ENCODE measurements at places on chromosomes 2 and 18.

GRCh38 chr2:4515871-4516761 is 812.7 kb downstream of the DCDC2C start:
- no peak for DNase-seq

DNA sequence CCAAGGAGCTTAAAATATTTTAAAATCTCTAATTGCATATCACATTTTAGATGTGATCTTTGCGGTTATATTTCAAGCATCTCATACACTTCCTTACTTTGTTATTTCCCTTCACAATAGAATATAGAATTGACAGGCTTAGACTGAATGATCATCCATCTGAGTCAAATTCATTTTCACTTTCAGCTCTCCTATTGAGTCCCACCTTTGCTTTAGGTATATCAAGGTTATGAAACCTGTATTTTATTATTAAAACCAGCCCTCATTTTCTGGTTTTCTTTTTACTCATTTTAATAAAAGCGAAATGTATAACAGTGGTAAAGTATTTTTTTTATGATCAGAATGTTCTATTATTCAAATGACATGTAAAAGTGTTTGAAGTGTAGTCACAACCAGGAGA is 162.9 kb upstream of the KYNU start:
- DNase-seq: no peak

DNA sequence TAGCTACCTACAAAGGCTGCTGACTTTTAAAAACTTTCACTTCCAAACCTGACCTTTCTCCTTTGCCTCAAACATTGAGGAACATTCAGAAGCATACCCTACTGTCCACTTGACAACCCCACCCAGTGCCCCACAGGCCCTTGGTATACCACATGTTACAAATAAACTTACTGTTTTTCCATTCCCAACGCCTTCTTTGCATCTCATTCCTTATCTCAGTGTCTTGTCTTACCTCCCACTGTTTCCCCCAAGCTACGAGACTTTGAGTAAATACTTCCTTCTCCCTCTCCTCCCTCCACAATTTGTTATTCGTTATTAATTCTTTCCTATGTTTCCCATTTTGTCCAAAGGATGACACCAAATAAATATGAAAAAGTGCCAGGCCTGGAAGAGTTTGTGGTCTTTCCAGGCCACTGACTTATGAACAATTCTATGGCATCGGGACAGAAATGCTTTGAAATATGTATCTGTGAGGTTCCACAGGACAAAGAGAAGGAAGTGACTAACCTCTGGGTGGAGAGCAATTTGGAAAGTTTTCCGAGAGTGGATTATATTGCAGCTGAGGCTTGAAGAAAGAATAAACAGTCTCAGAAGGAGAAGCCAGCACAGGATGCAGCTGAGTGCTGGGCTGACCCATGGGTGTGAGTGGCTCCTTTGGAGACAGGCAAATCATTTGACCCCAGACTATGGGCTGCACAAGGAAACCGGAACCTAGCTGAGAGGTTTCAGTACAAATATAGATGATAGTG is 409.0 kb downstream of the LPIN1 start:
- no peak for DNase-seq

- DNase-seq: peak; percentile 32
Observed at GRCh38 chr18:63162271-63163014, 157.1 kb downstream of the BCL2 start.

GRCh38 chr2:97699765-97700444 is 13.5 kb upstream of the ZAP70 start:
- peak; percentile 68 for DNase-seq

DNA sequence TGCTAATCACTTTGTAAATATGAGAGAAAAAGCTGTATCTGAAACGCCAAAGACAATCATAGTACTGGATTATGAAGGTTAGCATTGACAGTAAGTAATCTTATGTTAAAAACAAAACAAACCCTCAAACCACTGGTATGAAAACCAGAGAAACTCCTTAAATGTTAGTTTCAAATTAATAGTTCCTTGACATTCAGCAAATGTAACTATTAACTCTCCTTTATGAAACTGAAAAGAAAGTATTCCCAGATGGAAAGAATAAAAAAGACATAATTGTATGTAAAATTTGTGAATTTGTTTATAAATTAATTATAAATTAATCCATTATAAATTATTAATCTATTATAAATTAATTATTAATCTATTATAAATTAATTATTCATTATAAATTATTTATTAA is 12.3 kb downstream of the FASTKD1 start:
- DNase-seq: no peak

- no peak for DNase-seq
Observed at GRCh38 chr18:22503803-22504202, 86.1 kb upstream of the CTAGE1 start.

DNA sequence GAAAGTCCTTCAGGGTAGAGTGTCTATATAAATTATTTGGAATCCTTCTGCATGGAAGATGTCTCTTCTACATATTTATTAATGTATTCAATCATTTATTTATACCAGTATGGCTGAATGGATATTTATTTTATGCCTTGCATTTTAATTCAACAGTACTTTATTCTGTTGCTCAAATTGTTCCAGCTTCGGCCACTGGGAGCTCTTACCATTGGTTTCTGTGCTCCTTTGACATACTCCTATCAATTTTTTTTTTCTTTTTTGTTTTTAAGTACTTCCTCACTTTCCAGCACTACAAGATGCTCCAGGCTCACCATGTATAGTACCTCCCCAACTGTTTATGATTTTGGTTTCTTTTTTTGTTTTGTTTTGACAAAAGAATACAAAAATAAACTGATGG is 39.4 kb upstream of the WIPF1 start:
- no peak for DNase-seq

DNA sequence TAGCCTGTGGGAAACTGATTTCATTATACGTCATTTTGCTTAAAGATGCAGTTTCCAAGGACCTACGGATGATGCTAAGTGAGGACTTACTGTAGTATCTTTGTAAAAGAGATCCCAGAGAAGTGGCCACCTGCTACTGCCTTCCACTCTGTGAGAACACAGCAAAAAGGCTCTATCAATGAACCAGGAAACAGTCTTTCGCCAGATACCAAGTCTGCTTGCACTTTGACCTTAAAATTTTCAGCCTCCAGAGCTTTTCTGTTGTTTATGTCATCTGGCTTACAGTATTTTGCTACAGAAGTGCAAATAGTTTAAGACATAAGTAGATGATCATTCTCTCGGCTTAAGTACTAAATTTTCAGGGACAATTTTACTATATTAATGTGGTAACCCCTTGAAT is 847.9 kb upstream of the CHAC2 start:
- DNase-seq: no peak

DNA sequence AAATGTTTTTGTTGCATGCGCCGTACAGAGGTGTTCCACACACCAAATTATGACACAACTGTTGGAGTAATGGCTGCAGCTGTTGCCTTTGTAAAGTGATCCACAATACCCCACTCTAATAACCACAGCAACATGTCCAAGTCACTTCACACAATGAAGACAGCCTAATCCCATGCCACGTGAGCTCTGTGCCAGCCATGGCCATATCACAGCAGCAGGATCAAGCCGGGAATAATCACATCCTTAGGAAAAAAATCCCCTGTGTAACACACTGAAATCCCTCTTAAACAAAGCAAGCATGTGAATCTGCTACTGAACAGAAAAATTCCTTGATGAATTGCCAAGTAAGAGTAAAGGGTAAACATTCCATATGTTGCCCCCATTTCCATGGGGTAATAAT is 179.5 kb upstream of the PARD3B start:
- no peak for DNase-seq

- DNase-seq: no peak
Observed at GRCh38 chr2:166017208-166017607, 63.6 kb upstream of the TTC21B start.

DNA sequence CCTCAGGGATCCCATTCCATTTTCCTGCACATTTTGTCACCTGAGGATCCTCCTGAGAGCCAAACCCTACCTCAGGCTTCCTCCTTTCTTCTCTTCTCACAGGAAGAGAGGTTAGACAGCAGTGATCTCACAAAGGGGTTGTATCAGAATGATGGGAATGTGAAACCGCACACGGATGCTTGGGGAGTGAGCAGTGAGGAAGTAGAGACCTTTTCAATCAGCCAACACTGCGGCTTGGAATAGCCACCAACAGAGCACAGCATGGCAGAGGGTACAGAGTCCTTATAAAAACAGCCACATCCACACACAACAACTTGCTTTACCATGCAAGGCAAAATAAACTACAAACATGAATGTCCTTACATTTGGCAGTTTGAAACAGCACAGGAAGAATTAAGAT is 8.7 kb downstream of the TMEM182 start:
- DNase-seq: no peak

DNA sequence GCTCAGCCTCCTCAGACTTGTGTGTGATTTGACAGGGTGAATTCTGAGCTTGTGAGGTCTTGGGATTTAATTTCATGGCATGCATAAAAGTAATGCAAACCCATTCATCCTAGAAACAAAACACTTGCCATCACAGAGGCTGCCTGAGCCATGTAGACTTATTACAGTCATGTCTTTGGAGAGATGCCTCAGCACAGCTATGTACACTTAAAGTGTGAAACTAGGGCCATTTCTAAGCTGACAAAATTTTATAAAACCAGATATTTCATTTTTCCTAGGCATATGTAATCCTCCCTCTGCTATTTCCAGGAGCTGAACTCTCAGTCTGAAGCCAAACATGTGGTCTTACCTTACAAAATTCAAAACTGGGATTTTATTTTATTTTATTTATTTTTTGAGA is 322.2 kb upstream of the SPHKAP start:
- no peak for DNase-seq

GRCh38 chr2:136055929-136056688 is 61.8 kb downstream of the CXCR4 start:
- DNase-seq: no peak

GRCh38 chr18:5197461-5197860 is 404 bp upstream of the AKAIN1 start:
- DNase-seq: no peak

DNA sequence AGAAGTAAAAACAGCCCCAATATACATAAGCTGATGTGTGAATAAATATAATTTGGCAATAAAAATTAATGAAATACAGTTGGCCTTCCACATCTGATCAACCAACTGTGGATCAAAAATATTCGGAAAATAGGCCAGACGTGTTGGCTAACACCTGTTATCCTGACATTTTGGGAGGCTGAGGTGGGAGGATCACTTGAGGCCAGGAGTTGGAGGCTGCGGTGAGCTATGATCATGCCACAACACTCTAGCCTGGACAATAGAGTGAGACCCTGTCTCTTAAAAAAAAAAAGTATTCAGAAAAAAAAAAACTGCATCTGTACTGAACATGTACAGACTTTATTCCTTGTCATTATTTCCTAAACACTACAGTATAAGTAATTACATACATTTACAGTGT is 11.5 kb upstream of the PUS10 start:
- DNase-seq: no peak

DNA sequence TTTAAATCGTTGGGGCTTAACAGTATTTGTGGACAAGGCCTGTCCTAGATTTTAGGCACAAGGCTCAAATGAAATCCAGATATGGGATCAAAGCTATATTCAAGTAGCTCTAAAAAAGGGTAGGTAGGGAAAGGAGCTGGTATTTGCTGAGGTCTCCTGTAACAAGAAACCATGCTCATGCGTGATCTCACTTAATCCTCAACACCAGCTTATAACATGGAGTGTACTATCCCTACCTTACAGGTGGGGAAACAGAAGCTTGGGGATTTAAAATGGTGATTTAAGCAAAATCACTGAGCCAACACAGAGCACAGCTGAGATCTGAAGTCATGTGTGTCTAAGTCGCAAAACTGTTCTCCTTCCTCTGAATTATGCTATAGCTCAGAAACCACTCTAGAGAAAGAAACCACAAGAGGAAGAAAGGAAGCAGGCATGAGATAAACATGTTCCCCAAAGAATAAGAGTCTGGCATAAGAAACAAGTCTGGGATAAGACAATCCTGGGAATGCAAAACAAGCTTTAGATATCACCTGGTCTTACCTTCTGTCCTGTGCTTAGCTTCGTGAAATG is 43.1 kb downstream of the CYRIA start:
- DNase-seq: no peak

DNA sequence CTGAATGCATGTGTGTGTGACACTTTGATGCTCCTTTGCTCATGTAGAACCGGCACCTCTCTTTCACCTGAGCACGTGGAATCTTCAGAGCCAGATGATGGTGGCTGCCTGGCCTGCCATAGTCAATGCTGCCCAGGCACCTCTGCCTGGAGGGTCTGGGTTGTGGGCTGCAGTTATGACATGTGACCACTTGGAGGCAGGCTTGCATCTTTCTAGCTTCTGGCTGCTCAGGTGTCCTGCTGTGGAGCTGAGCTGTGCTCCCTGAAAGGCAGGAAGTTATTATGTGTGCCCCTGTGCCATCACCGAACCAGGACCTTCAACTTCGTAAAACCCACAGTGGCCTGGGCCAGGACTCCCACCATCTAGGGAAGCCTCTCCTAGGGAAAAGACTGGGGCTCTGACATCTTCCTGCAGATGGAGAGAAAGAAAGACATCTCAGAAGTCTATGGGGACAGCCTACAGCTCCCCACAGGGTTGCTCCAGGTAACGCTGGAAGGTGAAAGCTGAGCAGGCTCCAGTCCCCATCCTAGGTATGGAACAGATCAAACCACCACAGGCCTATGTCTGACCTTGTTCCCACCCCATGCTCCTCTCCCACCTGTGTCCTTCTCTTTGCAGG is 30.2 kb downstream of the PSD4 start:
- peak; percentile 71 for DNase-seq

DNA sequence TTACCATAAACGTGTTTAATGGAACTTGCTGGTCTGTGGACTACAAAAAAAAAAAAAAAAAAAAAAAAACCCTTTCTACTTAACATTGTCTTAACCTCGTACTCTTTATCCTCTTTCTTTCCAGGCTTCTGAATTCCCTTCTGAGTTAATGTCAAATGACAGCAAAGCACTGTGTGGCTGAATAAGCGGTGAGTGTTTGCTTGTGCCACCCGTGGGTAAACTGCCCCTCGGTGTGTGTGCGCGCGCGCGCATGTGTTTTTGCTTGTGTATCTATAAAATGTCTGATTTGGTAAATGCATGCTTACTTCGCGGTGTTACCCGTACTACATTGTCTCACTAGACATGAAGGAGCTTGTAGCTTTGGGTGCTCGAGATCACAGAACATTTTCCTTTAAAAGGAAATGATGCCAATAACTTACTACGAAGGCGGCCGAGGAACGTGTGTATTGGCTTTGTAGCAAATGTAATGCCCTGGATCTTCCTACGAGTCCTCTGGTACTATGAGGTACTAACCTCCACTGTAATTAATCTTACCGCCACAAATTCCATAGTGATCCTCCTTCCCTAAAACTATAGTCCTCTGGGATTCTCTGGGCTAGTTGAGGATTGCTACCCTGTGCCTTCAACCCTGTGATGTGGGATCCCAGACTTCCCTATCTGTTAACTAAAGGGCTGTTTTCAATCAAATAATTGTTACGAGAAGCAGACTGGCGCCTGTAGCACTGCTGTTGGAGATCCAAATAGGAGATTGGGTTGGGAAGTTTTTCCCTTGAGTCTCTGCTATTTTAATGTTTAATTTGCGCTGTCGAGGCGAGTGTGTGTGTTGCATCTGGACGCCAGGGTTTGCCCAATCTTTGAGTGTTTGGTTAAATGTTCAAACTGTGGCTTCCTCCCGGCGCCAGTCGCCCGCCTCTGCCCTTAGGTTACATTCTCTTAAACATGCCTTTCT is 1.1 kb downstream of the ID2 start:
- peak; percentile 53 for DNase-seq

GRCh38 chr2:121019071-121019470 is 265.9 kb downstream of the TFCP2L1 start:
- no peak for DNase-seq
